GM23248 (cell line): ENCODE measurements at places on chromosomes 12 and 14.
A peak's percentile ranks its signal among the peaks of the same experiment; 100 is the strongest.

DNA sequence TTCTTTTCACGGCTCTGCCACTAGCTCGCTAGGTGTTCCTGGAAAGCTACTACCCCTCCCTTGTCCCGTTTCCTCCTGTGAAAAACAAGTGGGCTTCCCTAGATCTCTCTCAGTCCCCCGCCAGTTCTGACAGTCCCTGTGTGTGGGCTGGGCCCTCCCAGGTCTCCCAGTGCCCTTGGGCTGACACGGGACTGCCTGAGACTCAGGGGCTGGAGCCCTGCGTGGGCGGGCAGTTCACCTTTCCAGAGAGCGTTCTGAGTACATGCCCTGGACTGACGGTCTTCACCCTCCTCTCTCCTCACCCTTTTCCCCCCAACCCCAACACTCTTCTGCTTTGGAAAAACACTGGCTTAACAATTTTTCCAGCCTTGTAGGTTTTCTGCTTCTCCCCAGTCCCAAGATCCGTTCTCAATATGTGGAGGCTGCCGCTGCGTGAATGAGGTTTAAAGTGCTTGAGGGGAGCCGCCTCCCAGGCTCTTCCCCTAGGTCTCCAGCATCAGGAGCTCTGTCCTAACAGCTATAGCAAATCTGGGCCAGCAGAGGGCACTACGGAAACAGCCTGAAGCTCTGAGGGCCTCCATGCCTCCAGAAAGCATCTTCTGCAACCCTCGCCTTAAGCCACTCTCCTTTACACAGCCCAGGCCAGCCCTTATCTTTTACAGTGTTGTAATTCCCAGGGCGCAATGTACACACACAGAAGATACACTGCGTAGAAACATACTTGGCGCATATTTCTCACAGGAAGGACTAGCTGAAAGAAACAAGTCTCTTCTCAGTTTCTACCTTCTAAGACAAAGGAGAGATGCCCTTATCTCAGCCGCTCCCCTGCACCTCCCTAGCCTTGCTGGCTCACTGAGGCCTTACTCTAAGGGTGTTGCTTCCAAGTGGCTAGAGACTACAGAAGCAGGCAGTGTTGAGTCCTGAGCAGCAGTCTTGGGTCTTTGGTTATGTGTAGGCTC is 10.4 kb upstream of the DCD start:
- peak; percentile 56 for DNase-seq

DNA sequence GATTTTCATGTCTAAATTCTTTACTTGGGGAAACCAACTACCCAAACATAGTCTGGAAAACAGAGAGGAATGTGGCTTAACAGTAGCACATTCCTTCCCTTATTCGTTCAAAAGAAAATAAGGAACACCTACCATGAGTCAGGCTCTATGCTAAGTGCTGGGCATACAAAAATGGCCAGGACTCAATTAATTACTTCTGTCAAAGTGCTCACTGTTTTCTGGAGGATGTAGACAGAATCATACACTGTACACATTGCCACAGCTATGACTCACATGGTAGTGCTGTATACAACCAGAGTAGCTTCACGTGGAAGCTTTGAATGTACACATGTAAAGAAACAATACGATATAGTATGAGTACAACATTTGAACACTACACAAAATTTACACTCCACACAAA is 50.1 kb downstream of the SLC25A21 start:
- peak; percentile 62 for DNase-seq

- DNase-seq: peak; percentile 87
These were observed at the start of gene C1RL for GRCh38 chr12:7108796-7109571. TSS of gene C1RL (minus strand) at chr12:7109214. CDS start at chr12:7109180, 34 bp downstream.

GRCh38 chr12:121000530-121000929 is 15.8 kb downstream of the C12orf43 start:
- DNase-seq: no peak

DNA sequence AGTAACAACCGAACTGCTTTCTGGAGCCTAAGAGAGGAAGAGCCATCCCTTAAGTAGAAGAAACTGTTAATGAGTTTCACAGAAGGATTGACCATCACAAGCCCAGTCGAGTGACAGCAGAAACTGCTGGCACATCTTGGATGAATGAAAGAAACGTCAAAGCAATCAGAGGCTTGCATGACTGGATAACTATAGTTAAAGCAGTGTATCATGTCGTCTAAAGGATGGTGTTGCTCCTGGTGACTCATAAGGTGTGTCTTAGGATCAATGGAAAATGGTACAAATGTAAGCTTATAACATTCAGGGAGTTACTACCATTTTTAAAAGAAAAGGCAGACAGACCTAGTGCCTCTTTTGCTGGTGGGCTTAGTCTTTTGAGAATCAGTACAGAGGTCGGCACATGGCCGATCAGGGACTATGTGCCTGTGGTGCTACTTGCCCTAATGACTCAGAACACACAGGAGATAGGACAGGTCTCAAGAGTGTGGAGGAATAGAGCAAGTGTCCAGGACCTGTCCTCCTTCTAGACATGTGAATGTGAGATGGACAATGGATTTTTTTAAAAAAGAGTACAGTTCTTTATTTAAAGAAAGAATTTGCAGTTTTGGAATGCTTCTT is 55.7 kb downstream of the TMX1 start:
- peak; percentile 43 for DNase-seq

- DNase-seq: no peak
These were observed 26.7 kb downstream of the GTF2A1 start for GRCh38 chr14:81193924-81194633.

- peak; percentile 36 for DNase-seq
These were observed 127.9 kb upstream of the TMEM132D start for GRCh38 chr12:130031571-130032189.

- no peak for DNase-seq
These were observed 28.4 kb downstream of the STK38L start for GRCh38 chr12:27272373-27273028.

DNA sequence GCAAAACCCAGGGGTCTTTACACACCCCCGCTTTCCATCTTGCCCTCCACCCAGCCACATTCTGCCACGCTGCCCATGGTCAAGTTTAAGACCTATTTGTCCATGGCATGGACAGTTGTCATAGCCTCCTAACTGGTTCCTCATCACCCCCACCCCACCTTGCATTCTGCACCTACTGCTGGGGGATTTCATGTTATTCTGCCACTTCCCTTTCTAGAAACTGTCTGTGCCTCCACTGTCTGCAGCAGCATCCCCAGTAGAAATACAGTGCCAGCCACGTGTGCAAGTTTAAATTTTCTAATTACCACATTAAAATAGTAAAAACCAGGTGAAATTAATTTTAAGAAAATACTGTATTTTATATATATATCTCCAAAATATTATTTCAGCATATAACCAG is 63.2 kb downstream of the WDR20 start:
- DNase-seq: no peak

GRCh38 chr14:101705733-101706508 is 55.6 kb upstream of the PPP2R5C start:
- peak; percentile 34 for DNase-seq

GRCh38 chr14:52040598-52040997 is 28.3 kb downstream of the NID2 start:
- no peak for DNase-seq
